Hematopoietic multipotent progenitor cell treated with erythropoietin and hydrocortisone succinate and interleukin-3 and kit ligand, for 17 days (in vitro differentiated cells): ENCODE measurements at places on chromosomes 16 and 17.
A peak's percentile ranks its signal among the peaks of the same experiment; 100 is the strongest.

GRCh38 chr17:61245706-61246135 lies 153.9 kb upstream of the TBX2 start:
- no peak for DNase-seq

- DNase-seq = no peak
Measured at GRCh38 chr17:57634713-57635465, 110.2 kb downstream of the CCDC182 start.

GRCh38 chr16:69483611-69484010 lies 59.2 kb downstream of the CYB5B start:
- DNase-seq = no peak

DNA sequence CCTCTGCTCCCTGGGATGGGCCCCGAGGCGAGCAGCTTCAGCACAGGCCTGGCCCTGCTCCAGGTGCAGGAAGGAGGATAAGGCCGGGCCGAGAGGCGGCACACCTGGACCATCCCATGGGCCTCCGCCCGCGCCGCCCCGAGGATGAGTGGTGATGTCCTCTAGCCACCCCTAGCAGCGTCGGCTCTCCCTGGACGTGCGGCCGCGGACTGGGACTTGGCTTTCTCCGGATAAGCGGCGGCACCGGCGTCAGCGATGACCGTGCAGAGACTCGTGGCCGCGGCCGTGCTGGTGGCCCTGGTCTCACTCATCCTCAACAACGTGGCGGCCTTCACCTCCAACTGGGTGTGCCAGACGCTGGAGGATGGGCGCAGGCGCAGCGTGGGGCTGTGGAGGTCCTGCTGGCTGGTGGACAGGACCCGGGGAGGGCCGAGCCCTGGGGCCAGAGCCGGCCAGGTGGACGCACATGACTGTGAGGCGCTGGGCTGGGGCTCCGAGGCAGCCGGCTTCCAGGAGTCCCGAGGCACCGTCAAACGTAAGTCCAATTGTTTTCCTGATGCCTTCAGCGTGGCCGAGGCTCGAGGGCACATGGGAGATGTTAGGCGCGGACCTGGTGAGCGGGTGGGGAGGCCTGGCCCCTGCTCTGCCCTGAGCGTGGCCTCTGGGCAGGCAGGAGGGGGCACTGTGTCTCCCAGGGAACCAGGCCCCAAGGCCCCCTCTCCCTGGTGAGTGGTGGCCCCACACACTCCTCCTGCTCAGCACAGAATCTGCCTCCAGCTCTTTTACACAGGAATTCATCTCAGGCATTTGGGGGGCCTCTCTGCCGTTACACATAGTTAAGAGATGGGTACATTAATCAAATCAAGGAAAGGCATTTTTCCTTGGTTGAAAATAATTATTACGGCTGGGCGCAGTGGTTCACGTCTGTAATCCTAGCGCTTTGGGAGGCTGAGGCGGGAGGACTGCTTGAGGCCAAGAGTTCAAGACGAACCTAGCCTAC lies 855 bp downstream of the TMEM204 start:
- DNase-seq = no peak

DNA sequence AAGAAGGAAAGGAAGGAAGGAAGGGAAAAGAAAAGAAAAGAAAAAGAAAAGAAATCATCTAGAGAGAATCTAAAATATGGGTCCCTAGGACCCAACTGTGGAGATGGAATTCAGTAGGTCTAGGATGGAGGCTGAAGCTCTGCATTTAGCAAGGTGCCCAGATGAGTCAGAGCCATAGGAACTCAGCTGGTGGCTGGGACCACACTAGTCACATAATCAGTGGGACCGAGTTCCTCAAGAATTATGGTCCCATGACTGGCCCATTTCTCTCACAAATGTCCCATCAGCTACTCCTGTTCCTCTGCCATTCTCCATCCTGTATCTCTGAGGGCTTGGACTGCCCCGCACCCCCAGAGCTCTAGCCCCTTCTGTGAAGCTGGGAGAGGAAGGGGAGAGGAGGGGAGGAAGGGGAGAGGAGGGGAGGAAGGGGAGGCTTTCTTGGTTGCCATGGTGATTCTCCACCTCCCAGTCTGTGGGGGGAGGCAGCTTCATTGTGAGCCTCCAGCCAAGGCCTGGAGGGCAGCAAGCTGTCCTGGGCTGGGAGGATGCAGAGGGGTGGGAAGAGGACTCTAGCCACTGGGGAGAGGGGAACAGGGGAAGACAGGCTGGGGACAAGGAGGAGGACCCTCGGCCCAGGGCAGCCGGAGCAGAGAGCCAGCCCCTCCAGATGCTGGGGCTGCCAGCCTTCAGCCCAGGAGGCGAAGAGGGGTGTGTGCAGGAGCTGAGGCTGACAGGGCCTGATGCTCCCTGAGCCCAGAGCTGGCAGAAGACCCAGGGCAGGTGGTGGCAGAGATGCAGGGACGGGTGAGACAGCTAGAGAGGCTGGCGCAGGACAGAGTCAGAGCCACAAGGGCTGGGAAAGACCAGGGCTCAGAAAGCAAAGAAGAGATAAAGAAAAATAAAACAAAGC lies 37.8 kb upstream of the LHX1 start:
- no peak for DNase-seq

- DNase-seq = no peak
Measured at GRCh38 chr16:2432801-2433505, 3.7 kb downstream of the CCNF start.

DNA sequence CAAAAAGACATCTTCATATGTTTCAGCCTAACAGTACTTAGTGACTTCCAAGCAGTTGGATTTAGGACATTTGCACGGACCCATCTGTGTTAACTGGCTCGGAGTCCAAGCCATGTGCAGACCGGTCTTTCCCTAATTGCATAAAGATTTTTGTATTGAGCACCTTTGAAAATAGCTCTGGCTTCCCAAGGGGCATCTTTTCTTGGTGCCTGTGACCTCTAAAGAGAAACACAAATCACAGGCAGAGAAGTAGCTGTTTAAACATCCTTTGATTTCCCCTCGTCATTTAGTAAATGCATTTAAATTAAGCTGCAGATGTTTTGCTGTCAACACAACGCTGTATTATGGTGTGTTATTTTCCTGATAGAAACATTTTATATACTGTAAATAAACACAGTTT lies 288.2 kb upstream of the SALL1 start:
- no peak for DNase-seq

GRCh38 chr16:21611198-21611555 lies 11.8 kb downstream of the METTL9 start:
- DNase-seq = peak; percentile 55

DNA sequence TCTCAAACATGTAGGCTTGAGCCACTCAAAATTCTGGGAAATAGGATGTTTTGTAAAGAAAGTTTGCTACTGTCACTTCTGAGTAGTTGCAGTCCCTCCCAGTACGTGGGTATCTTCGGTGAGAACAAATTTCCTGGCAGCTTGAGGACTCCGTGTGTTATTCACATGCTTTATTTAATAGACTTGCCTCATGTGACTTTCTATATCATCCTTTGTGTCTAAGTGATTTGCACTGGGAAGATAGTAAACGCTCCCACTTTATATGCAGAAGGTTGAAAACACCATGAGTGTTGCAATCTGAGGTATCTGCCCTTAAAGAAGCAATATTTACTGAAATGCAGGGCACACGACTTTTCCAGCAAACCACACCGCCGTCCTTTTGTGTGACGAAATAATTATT lies 643.7 kb downstream of the MAF start:
- DNase-seq = no peak

DNA sequence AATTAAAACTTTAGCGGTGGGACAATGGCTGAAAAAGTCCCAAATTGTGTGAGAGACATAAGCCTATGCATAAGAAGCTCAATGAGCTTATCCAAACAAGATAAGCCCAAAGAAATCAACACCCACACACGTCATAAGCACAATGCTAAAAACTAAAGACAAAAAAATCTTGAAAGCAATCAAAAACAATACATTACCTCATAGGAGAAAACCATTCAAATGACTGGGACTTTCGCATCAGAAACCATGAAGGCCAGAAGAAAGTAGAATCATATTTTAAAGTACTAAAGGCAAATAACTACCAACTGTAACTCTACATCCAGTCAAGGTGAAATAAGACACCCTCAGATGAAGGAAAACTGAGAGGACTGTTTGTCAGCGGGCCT lies 50.2 kb downstream of the ZCCHC14 start:
- no peak for DNase-seq

GRCh38 chr17:64698725-64699124 lies 36.6 kb upstream of the SMURF2 start:
- no peak for DNase-seq

GRCh38 chr17:18179804-18180203 lies 3.8 kb upstream of the ALKBH5 start:
- no peak for DNase-seq

DNA sequence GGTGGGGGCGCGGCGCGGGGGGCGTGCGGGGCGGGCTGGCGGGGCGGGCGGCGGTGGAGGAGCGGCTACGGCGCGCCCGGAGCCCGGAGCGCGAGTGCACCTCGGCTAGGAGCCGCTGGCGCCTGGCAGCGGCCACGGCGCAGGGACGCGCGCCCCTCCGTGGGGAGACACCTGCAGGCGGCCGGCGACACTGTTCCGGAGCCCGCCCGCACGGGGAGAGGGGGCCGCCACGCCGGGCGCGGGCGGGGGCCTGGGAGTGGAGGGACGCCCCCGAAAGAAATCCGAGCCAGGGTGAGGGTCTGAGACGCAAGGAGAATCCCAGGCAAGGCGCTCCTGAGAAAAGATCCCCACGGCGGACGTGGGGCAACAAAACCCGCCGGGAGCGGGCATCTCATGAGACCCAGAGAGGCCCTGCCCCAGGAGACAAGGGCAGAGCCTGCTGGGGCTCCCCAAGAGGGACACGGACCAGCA lies at the start of gene GSG1L:
Gene GSG1L (minus strand): TSS at position 124 of the 471 bp plus-strand sequence. CDS start 290 bp downstream, outside the sequence.
- no peak for DNase-seq

GRCh38 chr17:13099089-13099735 lies 81.4 kb upstream of the ELAC2 start:
- DNase-seq = no peak

DNA sequence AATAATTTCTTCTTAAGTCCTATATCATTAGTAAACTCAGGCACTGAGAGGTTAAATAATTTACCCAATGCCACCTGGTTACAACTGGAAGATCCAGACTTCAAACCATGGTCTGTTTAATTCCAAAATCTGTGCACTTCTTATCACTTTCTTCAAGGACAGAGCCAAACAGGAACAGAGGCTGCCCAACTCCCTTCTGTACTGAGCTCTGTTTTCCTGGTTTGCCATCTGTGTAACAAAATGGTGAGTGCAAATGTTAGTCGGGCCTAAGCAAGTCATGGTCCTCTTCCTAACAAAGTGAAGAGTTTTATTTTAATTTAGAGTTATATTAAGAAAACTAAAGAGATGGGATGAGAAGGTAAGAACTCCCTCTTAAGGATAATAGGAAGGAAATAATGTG lies 80.6 kb upstream of the CCL2 start:
- DNase-seq = no peak

- no peak for DNase-seq
Measured at GRCh38 chr17:69323806-69324205, 3.1 kb downstream of the ABCA5 start.

DNA sequence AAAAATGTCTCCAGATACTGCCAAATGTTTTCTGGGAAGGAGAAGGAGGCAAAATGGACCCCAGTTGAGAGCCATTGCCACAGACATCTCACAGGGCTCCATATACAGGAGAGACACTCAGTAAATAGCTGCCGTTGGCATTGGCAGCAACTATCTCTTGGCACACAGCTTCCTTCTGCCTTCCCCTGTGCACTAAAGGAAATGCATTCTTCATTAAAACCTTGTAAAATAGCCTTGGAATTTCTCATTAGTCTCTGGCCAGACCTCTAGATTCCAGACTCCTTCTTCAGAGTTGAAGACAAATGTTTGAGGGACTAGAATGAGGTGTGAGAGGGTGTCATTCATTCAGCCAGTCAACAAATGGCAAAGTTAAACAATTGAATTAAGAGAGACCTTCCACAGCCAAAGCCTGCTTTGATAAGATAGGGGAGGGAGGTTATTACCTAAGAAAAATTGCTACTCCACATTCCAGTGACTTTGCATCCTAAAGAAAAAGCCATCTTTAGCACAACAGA lies 223.9 kb upstream of the HS3ST3A1 start:
- DNase-seq = no peak

DNA sequence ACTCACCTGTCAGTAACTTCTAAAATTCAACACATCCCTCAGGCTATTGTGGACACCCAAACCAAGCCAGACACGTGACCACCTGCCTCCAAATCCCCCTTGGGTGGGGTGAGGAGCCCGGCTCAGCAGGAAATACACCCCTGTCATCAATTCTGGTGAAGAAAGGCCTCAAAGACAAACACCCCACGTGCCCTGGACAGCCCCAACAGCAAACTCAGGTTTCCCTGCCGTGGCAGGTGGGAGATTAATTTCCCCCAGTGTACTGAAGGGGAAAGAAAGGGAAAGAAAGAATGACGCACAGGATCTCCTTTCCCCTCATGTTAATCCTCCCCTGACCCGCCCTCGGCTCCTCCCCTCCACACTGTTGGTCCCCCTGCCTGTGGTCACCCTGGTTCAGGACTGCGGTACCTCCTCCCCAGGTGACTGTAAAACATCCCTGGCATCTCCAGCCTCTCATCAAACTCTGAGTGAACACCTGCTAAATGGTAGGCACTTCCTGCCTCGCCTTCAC lies 98.3 kb downstream of the ZNF423 start:
- no peak for DNase-seq

GRCh38 chr17:39462631-39463375 lies 1.5 kb downstream of the CDK12 start:
- peak; percentile 51 for DNase-seq

GRCh38 chr17:7927596-7927995 lies 2.1 kb downstream of the KCNAB3 start:
- DNase-seq = no peak

- DNase-seq = no peak
Measured at GRCh38 chr16:58510097-58510775, 5.1 kb upstream of the SETD6 start.

DNA sequence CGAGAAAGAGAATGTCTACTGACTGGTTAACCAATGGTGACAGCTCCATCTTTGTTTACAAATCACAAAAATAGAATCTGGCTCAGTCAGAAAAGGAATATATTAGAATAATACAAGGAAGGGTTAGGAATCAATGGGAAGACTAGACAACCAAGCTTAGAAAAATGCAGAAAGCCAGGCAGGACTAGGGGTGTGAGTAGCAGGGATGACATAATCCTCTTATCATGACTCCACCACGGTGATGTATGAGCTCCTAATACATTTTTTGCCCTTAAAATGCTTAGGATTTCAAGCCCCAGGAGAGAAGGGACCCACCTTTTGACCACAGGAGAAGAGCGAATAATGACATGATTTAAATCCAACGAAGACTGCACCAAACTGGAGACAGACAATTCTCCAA lies 252.3 kb downstream of the CHD9NB start:
- DNase-seq = no peak
